Psoas muscle (tissue), 8 donors: ENCODE measurements at places on chromosomes 4 and X. TPM values are rescaled to one million over a fixed set of nuclear protein-coding genes. Genes with fewer than 3 reads are reported as not detected.

CSN3 gene
- total RNA-seq = not detected

RAI2 gene
- total RNA-seq = 3.2 TPM

WDR17 gene
- 0.46 TPM for total RNA-seq

MAGEC1 gene
- total RNA-seq = not detected

ARHGAP36 gene
- 1.1 TPM for total RNA-seq

SOX3 gene
- not detected for total RNA-seq

- no peak for DNase-seq
Measured at GRCh38 chr4:39802005-39802404, 104.1 kb downstream of the UBE2K start.

GRCh38 chr4:179582164-179582905, 2140.1 kb upstream of the AGA start:
- DNase-seq = no peak

DNA sequence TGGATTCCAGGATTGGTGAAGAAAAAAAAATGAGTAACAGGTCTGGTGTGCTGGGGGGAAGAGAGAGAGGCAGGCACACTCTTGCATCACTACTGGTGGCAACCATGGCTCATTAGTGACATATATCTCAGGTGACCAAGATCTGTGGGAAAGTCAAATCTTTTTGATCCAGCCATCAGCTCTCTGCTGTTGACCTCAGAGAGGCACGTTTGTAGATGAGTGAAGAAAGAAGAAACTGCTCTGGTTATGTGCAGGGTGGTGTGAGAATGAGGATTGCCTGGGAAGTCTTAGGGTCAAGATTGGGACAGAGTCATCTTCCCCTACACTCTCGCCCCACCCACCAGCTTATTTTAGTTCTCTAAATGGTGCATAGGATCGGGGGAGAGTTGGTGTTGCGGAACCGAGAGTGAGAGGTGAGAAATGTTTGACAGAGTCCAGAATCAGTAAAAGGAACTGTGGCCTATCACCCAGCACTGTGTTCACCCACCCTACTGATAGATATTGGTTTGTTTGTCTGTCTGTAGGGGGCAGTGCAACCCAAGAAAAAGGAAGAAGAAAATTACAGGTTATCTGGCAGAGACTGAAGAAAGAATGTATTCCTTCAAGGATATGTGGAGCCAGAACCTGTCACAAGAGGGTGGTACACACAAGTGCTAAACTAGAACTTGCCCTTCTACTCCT, 21.9 kb downstream of the ARMCX6 start:
- no peak for DNase-seq

DNA sequence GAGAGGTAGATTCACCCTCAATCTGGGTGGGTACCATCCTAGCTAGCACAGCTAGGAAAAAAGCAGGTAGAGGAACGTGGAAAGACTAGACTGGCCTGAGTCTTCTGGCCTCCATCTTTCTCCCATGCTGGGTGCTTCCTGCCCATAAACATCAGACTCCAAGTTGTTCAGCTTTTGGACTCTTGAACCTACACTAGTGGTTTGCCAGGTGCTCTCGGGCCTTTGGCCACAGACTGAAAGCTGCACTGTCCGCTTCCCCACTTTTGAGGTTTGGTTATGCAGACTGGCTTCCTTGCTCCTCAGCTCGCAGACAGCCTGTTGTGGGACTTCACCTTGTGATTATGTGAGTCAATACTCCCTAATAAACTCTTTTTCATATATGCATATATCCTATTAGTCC, 36.4 kb upstream of the UGT2B4 start:
- DNase-seq = no peak

DNA sequence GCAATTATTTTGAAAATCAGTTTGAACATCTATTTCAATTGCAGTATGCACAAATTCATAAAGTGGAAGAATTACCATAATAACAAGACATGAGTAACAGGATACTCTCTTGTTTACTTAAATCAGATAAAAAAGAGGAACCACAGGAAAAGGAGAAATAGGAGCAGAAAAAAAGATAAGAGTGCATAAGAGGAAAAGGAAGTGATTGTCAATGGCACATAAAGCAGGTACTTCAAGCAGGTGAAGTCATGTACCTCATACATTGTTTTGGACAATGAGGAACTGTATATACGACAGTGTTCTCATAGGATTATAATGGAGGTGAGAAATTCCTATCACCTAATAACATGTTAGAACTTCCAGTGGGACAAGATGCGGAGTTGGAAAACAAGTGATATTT, 334.5 kb upstream of the PCDH7 start:
- no peak for DNase-seq

DNA sequence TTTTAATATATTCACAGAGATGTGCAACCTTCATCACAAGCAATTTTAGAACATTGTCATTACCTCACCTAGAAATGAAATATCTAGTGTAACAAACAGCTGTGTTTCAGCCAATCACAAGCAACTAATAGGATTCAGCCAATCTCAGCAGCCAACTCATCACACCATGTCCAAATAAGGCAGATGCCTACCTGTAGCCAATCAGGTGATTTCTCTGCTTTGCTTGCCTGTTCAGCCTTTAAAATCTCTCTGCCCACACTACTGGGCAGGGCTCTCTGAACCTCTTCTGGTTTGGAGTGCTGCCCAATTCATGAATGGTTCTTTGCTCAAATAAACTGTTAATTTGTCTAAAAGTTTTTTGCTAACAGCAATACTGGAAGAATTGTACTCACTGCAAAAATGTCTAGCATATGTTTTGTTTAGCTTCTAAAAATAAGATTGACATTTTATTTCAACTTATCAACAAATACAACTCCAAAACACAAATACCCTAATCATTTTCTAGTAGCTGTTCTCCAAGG, 52.4 kb upstream of the IGFBP7 start:
- no peak for DNase-seq

GRCh38 chr4:120801137-120801758, 121.3 kb downstream of the PRDM5 start:
- peak; percentile 28 for DNase-seq

DNA sequence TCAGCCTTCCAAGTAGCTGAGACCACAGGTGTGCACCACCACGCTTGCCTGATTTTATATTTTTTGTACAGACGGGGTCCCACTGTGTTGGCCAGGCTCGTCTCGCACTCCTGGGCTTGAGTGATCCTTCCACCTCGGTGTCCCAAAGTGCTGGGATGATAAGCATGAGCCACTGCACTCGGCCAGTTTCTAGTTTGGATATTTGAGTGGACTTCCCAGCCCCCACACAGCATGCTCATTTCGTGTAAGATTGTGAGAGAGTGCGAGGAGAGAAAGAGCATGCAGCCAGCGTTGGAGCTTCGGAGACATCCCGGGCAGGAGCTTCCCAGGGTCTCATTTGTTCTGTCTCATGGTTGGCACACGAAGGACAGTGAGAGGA, 31.8 kb downstream of the ARSD start:
- DNase-seq = no peak

- DNase-seq = no peak
Measured at GRCh38 chr4:185904381-185904780, 92.4 kb upstream of the SORBS2 start.

GRCh38 chr4:62490635-62491034, 1290.5 kb downstream of the ADGRL3 start:
- DNase-seq = no peak

- no peak for DNase-seq
Measured at GRCh38 chrX:46152756-46153155, 392.5 kb downstream of the ZNF674 start.

- DNase-seq = no peak
Measured at GRCh38 chr4:94813221-94813620, 55.5 kb downstream of the BMPR1B start.

- no peak for DNase-seq
Measured at GRCh38 chr4:123588631-123589241, 192.1 kb downstream of the SPRY1 start.

DNA sequence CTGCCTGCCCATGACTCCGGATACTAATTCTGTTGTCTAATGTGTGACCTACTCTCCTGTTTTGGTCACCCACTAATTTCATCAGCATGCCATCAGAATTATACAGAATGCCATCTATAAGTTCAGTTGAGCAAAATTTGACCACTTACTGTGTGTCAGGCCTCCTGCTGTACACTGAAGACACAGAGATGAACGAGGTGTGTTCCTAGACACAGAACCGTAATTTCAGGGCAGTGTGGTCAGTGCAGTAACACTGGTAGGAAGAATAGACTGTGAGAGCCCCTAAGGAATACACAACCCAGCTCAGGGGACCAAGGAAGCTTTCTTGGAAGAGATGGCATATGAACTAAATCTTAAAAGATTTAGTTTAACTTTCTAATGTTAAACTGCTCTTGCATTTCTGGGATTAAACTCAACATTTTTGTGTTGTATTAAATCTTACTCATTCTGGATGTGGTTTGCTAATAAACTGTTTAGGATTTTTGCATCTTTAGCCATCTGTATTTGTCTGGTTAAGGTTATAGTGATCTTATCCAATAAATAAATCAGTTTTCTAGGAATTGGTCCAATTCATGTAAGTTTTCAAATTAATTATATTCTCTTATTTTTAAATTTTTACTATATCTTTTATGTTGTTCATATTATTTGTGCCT, 34.3 kb downstream of the KANTR start:
- no peak for DNase-seq

- no peak for DNase-seq
Measured at GRCh38 chr4:110897784-110898183, 274.9 kb upstream of the PITX2 start.

DNA sequence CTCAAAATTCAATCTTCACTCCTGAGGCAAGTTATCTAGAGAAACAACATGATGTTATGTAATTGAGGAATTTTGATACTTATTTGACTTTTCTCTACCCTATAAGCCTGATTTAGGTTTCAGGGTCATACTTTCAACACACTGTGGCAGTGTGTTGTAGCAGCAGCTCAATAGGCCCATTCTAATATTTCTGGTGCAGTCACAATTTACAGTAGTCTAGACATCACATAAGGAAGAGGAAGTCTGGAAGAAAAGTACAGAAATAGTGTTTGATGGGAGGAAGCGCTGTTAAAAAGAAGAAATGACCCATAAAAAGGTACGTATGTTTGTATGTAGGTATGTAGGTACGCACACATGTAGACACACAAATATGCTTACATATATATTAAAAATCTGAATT, 194.3 kb downstream of the ARHGAP24 start:
- no peak for DNase-seq

DNA sequence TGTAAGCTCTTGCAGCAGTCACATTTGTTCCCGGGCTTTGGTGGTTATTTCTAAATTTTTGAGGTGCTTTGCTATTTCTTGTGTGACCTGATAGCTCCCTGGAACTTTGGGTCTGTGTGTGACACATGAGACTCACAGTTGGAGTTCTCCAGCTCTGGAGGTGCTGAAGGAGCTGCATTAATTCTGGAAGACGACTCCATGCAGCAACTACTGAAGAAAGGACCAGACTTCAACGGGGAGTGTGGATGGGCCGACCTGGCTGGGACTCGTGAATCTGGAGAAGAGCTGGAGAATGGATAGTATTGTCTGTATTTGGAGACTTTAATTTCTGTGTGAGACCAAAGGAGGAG, 1.5 kb downstream of the MRFAP1 start:
- DNase-seq = no peak

DNA sequence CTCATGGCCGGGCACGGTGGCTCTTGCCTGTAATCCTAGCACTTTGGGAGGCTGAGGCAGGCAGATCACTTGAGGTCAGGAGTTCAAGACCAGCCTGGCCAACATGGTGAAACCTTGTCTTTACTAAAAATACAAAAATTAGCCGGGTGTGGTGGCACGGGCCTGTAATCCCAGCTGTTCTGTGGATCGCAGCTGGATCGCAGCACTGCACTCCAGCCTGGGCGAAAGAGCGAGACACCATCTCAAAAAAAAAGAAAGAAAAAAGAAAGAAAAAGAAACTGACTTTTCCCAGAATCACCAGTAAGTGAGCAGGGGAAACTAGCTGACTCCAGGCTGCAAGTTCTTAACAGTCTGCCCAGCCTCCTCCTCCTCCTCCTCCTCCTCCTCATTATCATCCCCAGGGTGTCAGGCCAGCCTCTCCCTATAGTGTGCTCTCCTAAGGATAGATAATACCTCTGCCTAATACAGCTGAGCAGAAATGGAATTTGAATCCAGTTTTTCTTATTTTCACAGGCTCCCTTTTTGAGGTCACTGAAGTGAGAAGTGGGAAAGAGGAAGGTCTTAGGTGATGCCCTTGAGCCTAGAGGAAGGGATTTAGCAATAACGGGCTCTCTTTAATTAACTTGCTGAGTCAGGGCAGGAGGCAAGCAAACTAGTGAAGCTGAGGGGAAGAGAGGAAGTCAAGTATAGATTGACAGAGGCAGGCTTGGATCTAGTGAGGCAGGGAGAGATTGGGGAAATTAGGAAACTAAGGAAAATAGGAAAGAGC, 11.8 kb upstream of the ELF2 start:
- DNase-seq = no peak

DNA sequence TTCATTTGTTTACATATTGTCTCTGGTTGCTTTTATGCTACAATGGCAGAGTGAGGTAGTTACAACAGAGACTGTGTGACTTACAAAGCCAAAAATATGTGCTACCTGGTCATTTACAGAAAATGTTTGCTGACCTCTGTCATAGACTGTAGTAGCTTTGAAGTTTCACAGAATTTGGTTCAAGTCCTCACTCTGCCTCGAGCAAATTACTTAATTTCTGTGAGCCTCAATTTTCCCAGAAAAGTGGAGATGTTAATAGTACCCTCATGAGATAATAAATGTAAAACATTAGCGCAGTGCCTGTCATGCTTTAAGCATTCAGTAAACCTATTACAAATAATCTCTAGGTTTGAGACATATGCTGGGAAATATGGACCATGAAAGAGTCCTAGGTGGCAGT, 18.4 kb upstream of the NRK start:
- no peak for DNase-seq

DNA sequence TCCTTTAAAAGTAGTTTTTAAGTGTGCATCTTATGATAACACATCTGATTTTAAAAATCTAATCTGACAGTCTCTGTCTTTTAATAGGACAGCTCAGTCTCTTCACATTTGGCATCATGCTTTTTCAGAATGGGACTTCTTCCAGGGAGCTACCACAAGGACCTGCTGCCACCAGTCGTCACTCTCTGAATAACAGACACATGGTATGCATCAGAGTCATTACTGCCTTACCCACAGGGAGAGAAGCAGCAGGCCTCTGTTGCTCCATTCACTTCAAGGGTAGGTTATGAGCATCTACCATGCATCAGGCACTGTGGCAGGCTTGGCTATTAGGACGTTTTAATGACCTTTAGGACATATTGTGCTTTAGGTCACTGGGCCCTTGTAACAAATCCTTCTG, 50.0 kb upstream of the AFAP1 start:
- DNase-seq = no peak

DNA sequence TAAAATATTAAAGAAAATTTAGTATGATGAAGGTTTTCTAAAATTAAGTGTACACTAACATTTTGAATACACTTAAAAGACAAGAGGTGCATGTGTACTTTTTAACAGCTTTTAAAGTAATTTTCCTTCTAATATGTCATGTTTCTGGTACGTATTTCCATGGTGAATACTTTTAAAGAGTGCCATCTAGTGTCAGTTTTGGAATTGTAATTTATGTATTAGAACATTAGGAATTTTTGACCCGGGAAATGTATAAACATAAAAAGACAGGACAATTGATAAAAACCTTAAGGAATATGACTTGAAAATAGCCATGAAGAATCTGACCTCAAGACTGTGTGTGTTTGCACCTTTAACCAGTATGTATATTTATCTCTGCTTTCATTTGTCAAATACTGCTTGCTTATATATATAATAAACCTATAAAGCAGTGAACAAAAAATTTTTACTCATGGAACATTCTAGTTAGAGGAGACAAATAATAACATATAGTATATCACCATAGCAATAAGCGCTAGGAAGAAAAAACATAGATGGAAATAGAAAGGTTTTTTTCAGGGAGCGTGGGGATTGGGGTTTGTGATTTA, 7.2 kb downstream of the GSTCD start:
- no peak for DNase-seq
